ENCODE measurements at places on chromosomes 11 and 22.

DNA sequence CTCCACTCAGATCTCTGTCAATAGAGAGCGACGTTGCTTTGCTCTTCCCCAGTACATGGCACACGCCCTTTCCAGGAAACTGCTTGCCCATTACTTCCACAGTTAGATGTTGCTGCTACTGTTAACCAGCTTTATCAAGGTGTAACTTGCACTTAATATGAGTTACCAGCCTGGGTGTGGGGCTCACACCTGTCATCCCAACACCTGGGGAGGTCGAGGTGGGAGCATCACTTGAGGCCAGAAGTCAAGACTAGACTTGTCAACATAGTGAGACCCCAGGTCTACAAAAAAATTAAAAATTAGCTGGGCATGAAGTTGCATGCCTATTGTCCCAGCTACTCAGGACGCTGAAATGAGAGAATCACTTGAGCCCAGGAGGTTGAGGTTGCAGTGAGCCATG lies 177.1 kb upstream of the B3GAT1 start:
- no peak for DNase-seq

GRCh38 chr11:72422414-72422813 lies 11.9 kb downstream of the CLPB start:
- DNase-seq = no peak

- DNase-seq = no peak
These were observed 546.0 kb downstream of the MN1 start for GRCh38 chr22:27255580-27255979.

DNA sequence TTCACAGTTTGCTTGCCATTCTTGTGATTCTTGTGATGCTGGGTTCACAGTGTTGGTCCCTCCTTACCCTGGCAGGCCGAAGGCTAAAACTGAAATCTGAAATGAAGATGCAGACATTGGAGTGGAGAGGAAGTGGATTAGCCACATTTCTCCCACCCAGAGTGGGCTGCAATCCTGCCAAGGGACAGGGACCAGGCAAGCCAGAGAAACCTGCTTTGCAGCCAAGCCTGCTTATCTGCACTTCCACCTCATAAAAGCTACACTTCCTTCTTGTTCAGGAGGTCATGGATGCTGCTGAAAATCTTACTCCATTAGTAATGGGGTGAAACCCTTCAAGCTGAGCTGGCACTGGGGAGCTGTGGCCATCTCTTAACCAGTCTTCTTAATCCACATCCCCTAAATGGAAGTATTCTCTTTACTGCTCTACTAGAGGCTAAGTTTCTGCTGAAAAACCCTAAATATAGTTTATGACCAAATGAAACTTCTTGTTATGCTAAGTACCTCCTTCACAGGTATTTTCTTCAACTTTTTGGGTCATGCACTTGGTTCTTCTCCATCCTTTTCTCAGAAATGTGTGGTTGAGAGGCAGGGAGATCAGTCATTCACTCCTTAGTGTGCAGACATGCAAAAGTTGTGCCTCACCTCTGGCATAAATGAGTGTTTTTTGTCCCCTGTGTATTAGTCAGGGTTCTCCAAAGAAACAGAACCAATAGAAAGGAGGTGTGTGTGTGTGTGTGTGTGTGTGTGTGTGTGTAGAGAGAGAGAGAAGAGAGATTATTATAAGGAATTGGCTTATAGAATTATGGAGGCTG lies 133.9 kb upstream of the BMAL1 start:
- DNase-seq = no peak

DNA sequence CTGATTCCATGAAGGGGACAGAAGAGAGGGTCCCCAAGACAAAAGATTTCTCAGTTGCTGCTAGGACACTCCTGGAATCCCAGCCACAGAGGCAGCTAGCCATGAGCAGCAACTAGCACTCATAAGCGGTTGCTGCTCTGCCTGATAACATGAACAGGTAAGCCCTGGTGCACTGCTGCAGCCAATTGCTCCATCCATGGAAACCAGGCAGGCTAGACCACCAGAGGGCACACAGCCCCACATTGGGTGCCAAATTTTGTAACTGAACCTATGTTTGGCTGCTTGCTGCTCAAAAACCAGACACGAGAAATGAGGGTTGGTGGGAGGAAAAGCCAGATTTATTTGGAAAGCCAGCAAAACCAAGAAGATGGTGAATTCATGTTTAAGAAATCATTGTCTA lies 21.9 kb upstream of the QSER1 start:
- peak; percentile 5 for DNase-seq

- DNase-seq = no peak
These were observed 387.8 kb downstream of the CTTN start for GRCh38 chr11:70786021-70786665.

DNA sequence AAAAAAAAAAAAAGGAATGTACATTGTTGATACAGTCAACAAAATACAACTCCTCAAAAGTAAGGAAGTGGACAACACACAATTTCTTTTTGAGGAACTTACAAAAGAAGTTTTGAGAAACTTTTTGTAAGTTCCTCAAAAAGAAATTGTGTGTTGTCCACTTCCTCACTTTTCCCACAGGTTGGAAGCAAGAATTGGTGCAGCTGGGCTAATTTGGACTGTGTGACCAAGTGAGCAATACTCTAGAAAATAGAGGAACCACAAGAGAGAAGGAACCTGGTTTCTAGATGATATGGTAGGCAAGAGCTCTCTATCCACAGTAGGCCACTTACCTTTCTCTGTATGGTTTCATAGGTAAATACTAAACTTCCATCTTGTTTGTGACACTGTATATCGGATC lies 1053.8 kb downstream of the LRRC4C start:
- no peak for DNase-seq

DNA sequence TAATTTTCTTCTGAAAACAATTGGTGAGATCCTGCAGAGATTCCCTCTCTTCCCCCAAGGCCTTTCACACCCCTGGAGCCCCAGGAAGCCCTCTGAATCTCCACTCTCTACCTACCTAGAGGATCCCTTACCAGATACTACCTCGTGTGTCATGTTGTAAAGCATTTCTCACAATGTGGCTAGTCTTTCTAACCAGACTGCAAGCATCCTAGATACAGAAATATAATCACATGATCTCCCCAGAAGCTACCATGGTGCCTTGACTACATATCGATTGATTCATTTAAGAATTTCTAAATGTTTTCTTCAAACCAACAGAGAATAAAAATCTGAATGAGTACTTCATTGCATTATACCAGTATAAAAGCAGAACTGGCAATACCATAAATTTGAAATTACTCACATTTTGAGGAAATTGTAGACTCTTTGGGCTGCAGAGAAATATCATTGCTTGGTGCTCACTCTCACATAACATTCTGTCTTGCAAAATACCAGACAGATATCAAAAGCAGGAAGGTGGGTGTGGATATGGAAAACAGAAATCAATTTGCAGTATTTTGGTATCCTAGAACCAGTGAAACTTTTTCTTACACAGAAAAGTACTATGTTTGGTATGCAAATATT lies 113.5 kb downstream of the MAML2 start:
- no peak for DNase-seq

DNA sequence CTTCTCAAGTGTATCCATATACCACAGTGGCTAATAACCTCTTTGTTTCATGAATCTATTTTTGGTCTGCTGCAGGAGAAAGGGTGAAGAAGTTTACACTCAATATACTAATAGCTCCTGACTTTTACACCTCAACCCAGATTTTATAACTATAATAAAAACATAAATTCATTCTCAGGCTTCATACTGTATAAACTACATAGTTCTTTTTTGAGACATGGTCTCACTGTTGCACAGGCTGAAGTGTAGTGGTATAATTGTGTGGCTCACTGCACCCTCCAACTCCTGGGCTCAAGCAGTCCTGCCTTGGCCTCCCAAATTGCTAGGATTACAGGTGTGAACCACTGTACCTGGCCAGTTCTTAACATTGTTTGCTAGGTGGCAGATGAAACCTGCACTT lies 17.8 kb upstream of the CCDC179 start:
- no peak for DNase-seq

DNA sequence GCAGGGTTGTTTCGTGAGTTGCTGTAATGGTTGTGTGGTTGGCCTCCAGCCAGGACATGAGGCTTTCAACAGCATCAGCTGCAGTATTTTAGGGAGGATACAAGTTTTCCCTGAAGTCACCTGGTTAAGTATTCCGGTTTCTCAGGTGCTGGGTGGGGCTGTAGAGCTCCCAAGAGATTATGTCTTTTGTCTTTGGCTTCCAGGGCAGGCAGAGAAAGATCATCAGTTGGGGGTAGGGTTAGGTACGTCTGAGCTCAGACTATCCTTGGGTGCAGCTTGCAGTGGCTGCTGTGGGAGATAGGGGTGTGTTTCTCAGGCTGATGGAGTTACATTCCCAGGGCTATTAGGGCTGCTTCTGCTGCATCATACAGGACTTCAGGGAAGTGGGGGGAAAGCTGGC lies 47.5 kb upstream of the MRGPRX1 start:
- no peak for DNase-seq

GRCh38 chr22:35642305-35642741 lies 5.9 kb upstream of the APOL6 start:
- DNase-seq = no peak
